ENCODE measurements at places on chromosomes 2 and 18.

DNA sequence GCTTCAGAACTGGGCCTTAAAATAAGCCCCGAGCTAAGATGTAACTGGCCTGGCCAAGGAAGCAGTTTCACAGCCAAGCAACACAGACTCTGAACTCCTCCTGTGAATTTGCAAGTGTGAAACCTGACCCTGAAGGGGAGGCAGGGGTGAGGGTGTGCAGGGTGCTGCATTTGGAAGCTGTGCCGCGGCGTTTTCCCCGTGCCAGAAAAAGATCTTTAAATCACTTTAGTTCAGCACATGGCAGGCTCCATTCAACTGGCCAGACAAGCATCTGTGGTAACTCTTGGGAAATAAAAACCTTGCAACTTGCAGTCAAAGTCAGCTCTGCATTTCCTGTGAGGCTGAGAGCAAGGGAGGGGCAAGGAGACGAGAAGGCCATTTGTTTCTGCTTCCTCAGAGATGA, 209.3 kb upstream of the SOX11 start:
- DNase-seq = peak; percentile 79

DNA sequence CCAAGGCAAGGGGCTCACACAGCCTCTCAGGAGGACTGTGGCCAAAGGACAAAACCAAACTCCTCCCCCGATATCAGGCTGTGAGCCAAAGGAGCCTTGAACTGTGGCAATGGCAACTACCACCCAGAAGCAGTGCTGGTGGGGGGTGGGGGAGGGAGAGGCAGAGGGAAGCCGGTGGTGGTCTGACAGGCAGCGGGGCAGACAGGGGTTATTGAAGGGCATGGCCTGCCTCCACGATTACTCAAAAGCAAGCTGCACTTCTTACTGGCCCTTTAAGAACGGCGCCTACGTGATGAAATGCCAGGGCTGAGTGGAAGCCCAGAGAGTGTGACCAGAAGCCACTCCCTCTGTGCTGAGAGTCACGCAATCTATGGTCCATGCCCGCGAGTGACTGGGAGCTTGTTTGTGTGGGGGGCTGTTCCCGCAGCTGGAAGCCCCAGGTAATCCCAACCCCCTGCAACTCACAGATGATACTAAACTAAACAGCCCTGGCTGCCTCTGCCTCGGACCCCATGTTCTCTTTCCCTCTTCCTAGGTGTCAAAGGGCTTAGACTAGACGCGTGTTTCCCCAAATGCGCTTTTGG, 128.2 kb upstream of the CXCR4 start:
- DNase-seq = no peak

DNA sequence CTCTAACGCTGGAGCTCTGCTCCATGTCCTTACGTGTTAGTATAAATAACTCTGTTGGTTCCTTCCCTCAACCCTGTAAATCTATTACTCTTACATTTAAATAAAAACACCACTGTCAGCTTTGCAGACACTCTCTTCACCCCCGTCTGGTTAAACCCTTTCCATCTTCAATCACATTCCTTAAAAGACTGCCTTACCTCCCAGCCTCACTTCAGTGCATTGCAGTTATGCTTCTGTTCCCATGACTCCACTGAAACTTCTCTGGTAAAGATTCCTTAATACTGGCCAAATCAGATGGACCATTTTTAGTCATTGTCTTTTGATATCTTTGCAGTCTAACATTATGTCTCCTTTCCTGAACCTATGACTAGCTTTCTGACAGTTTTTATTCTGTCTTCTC, 61.7 kb downstream of the EML4 start:
- DNase-seq = no peak

- DNase-seq = peak; percentile 93
Observed at GRCh38 chr2:216498379-216499352, at the start of gene RPL37A. TSS of gene RPL37A (plus strand) at chr2:216498844. CDS start at chr2:216498875, 31 bp downstream.

DNA sequence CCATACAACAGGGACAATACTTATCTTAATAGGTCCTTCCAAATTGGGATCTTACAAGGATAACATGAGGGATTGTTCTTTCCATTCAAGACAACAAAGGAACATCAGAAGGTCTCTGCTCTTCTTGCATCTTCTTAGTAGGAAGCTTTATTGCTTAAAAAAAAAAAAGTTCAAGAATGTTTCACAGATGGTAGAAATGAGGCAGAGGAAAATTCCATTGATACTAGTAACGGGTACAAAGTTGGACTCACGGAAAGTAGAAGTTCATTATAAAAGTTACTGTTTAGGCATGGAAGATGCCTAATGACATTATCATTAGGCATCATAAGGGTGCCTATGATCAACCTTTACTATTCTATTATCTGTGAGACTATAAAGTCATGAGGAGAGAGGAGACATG, 136.2 kb downstream of the LAMA3 start:
- no peak for DNase-seq

DNA sequence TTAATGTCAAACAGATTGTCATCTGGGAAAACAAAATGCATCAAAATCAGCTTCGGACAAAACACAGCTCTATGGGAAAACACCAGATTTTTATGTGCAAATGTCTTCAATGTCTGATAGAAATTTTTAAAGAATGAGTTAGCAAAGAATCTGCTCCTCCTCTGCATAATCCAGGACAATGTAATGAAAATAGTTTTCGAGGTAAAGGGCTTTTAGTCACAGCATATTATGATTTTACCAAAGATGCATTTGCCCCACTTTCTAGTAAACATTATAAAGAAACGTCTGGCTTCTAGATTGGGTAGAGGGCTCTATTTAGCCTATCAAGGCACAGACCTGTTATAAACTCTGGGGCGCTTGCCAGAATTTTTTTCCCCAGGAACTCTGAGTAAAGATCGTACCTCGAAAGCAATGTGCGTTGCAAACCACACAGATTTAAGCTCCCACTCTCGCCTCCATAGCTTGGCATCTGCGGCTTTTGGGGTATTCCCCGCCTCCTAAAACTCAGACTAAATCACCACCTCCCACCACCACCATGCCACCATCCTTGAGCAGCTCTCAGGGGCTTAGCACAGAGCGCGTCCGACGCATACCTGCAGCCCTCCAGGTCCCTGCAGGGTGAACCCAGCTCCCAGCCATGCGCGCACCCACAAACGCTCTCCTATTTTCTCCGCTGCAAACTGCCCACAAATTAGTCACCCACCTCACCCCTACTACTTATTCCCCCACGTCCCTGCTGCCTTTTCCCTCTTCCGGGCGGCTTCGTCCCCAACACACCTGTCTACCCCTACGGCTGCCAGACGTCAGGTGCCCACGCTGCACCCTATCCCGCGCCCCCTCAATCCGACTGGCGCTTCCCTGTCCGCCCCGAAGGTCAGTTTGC, 829 bp downstream of the ACVR1C start:
- DNase-seq = no peak

DNA sequence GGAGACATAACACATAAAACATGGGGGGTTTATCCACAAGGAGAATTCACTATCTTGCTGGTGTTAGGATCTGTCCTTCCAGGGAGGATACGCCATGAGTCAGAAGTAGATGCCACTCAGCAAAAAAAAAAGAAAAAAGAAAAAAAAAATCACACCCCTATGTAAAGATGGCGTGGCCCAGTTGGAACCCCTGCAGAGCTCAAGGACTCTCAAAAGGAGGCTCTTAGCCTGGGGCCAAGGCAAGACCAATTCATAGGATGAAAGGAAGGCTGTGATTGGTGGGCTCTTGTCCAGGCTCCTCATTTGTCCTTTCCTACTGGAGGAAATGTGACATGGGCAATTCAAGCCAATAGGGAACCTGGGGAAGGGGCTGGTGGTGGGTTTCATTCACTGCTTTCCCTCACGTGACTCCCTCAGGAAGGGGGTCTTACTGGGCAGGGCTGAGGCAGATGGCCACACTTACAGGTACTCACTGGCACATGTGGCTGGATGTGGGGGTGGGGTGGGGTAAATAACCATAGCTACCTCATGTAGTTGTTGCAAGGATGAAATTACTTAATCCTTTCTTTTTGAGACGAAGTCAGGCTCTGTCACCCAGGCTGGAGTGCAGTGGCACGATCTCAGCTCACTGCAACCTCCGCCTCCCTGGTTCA, 38.7 kb upstream of the HAAO start:
- no peak for DNase-seq

- no peak for DNase-seq
Observed at GRCh38 chr2:39356922-39357639, 80.0 kb downstream of the MAP4K3 start.
